SK-N-DZ (cell line): ENCODE measurements at places on chromosomes 3 and 15.

- DNase-seq: no peak
Measured at GRCh38 chr15:85950101-85950500, 129.6 kb upstream of the AGBL1 start.

DNA sequence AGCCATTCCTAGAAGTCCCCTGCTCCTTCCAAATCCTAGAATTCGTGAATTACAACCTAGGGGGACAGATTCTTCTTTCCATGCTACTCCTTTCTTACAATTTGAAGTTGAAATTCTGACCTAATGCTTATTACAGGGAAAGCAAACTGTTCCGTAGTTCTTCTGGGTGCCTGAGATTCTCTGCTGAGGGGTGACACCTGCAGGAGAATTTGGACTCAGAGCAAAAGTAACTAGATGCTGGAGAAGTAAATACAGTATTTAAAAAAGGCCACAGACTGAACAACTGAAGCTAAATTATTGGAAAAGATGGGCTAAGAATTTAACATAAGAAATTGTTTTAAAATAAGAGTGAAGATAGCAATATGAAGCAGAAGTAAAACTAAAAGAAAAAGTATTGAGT, 37.9 kb downstream of the ACAD9 start:
- no peak for DNase-seq

- DNase-seq: no peak
Measured at GRCh38 chr3:112132554-112132953, 494 bp downstream of the GCSAM start.

DNA sequence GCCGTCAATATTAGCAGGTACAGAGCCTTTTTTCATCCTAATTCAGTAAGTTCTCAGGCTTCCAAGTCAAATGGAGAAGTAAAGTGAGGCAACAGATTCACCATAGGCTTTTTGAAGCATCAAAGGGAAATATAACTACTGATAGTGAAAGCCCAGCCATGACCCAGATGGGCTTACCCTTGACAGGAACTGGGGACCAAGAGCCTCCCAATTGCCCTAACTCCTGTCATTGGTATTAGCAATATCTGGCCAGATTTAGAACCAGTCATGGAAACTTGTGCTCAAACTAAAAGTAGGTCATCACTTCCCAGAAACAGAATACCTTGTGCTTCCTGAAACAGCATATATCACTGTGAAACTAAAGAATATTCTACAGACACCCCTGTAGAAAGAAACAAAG, 33.0 kb downstream of the NME9 start:
- no peak for DNase-seq

- DNase-seq: no peak
Measured at GRCh38 chr3:70620367-70620766, 307.9 kb upstream of the MDFIC2 start.

DNA sequence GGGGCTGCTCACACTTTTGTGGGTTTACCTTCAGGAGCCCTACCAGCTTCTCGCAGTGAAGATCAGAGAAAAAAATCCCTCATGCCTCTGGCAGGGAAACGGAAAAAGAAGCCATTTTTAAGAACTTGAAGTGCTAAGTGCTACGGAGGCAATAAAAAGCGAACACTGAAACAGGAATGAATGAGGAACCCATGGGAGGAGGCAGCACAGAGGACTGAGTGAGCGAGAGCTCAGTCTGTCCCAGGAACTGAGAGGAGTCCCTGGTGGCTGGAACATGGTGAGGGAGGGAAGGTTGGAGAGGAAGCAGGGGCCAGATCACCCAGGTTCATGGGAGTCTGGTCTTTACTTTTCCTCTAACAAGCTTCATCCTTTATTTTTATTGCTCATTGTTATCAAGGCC, 228.1 kb upstream of the PROK2 start:
- DNase-seq: no peak
